ENCODE measurements at places on chromosomes 16 and 17.

GRCh38 chr16:50550035-50550434 is 1.8 kb downstream of the NKD1 start:
- no peak for DNase-seq

DNA sequence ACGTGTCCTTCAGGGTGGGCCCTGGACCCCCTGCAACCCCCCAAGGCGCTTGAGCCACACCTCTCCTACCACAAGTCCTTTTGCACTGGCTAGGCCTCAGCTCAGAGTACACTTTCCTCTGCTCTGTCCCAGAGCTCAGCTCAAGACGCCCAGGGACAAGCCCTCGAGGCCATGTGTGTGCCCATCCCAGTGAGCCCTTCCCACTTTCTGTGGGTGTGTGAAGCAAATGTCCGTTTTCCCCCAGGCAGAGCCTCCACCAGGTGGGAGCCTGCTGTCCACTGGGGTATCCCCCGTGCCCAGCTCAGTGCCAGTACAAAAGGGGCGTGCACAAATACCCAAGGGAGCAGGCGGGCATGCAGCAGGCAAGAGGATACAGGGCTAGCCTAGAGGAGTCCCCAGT is 18.4 kb downstream of the KIFC3 start:
- DNase-seq = no peak

- no peak for DNase-seq
Measured at GRCh38 chr17:78376161-78376560, 2.3 kb upstream of the PGS1 start.

- no peak for DNase-seq
Measured at GRCh38 chr16:70601576-70602575, 44.5 kb upstream of the IL34 start.

DNA sequence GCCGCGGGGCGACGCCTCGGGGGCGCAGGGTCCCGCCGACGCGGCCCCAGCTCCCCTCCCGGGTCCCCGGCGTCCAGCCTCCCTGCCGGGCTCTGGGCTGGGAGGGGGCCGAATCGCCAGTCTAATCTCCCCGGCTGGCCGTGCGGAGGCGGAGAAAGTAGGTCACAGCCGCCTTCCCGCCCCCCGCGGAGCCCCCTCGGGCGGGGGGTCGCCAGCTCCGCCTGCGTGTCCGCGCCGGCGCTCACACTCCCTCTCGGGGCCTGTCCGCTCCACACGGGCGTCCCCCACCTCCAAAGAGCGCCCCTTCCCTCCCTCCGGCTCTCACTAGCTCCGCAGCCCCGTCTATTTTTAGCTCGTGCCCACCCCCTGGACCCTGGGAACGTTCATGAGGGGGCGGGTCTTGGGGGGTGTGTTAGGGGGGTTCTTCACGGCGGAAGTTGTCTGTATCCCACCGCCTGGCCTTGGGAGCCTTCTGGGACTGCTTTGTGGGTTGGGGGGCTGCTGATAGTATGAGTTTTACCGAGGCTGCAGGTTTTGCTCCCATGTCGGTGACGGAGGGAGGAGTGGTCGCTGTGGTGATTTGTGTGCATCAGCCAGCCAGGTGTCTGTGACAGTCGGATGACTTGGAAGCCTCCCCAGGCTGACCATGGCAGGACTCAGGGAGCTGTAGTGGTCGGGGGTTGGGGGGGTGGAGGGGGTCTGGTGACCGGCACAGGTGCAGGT is 1.1 kb downstream of the ATP1B2 start:
- DNase-seq = no peak

DNA sequence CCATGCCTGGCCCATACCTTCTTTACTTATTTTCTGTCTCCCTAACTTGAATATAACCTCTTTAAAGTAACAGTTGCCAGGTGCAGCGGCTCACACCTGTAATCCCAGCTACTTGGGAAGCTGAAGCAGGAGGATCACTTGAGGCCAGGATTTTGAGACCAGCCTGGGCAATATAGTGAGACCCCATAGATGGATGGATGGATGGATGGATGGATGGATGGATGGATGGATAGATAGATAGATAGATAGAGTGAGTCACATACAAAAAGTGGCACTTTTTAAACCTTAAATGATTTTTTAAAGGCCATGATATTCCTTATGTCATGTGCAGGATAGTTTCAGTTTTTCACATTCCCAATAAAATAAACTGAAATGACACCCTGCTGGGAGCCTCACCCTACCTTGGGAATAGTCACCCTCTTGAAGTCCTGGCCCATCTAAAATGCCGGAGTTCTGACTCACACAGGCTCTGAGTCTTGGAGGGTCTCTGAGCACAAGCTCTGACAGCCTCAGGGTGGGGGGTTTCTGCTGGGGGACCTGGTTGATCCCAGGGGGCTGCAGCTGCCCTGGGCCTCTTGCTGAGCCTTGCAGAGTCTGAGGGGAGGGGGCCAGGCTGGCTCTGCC is 26.2 kb downstream of the CPNE2 start:
- DNase-seq = no peak

GRCh38 chr17:9018726-9019125 is 2.6 kb upstream of the NTN1 start:
- DNase-seq = no peak

- no peak for DNase-seq
Measured at GRCh38 chr16:58507195-58507962, 7.4 kb downstream of the NDRG4 start.

GRCh38 chr16:71645450-71645849 is 19.5 kb downstream of the MARVELD3 start:
- DNase-seq = no peak

GRCh38 chr17:77640916-77641605 is 317.4 kb upstream of the TNRC6C start:
- no peak for DNase-seq

DNA sequence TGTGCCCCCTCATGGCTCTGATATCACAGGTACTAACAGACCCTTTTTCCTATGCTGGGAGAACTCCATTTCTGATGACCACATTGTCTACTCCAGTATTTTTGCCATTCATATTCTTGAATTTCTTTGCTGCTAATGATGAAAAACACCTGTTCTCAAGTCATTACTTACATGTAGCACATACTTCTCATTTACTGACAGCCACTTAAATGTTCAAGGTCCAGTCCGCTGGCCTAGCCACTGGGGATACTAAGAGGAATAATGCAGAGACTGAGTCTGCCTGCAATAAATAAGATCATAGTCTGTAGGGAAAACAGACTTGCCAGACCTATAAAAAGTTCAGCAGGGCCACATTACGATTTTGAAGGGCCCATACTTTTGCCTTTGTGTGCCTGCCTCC is 27.5 kb downstream of the TEX14 start:
- no peak for DNase-seq

GRCh38 chr17:68033636-68034451 is 1.7 kb upstream of the KPNA2 start:
- DNase-seq = no peak

GRCh38 chr17:33142705-33143299 is 150.3 kb downstream of the ASIC2 start:
- no peak for DNase-seq

DNA sequence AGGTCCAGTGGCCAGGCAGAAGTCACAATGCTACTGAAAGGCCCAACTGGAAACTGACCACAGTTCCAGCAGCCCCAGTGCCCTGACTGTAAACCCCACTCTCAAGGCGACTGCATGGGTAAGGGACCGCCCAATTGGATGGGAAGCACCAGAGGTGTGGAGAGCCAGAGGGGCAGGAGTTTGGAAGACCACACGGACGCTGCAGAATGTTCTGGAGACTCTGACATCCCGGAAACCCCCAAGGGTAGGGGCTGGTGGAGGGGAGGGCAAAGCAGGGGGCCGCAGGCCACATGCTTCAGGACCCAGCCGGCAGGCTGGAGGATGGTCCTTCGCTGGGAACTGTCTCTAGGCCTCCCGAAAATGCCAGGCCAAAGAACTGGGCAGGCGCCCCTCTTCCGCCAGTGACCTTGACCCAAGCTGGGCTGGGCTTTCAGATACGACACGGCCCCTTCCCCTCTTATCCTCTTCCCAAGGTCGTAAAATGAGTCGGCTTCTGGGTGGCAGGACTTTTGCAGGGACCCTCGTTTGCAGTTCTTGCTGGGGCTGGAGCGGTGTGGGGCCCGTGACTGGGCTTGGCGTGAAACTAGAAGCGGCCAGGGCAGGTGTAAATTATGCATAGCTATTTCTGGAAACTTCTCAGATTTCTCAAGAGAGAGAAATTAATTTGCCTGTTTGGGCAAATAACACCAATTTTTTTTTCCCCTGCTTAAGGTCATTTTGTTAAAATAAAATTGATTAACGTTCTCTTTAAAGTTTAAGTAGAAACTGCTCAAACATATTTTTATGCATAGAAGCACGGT is 110.2 kb downstream of the C16orf78 start:
- no peak for DNase-seq

DNA sequence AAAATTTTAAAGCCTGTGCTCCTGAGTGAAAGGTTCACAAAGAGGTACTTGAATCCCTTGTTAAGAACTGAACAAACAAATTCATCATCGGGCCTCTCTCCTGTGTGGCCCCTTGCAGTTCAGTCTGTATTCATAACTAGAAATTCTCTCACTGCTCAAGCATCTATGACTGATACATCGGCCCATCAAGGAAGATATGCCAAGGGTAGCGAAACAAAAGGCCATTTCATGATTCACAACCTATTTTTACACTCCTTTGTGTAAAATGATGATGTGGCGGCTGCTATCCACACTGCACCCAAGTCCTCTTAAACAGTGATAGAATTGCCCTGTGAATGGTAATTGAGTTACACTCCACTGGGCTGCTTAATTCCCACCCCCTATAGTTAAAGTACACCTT is 204.6 kb downstream of the STX8 start:
- DNase-seq = no peak

- DNase-seq = peak; percentile 16
Measured at GRCh38 chr17:76014100-76014924, 12.8 kb downstream of the EVPL start.

DNA sequence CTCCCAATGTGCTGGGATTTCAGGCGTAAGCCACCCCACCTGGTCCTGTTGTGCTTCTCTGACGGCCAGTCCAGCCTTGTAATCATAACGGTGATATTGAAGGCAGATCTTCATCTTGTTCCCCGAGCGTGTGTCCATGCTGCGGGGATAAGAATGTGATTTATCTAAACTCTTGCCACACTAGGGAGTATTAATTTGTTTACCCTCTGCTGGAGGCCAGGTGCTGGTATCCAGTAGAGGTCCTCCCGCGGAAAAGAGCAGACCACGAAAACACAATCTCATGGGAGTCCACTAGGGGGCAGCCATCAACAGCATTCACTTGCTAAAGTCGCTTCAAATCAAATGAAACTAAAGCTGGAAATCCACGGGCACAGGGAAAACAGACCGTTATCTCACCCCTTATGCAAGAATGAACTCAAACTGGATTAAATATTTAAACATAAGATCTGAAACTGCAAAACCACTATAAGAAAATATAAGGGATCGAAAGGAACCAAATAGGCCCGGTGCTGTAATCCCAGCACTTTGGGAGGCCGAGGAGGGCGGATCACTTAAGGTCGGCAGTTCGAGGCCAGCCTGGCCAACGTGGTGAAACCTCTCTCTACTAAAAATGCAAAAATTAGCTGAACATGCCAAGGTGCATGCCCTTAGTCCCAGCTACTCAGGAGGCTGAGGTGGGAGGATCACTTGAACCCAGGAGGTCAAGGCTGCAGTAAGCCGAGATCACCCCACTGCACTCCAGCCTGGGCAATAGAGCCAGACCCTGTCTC is 22.3 kb upstream of the RBBP6 start:
- peak; percentile 35 for DNase-seq

- DNase-seq = no peak
Measured at GRCh38 chr16:4532238-4532637, 6.3 kb downstream of the CDIP1 start.

GRCh38 chr17:31251105-31251969 is 45.7 kb downstream of the OMG start:
- DNase-seq = no peak

- no peak for DNase-seq
Measured at GRCh38 chr16:84124257-84125073, 7.7 kb upstream of the MBTPS1 start.

DNA sequence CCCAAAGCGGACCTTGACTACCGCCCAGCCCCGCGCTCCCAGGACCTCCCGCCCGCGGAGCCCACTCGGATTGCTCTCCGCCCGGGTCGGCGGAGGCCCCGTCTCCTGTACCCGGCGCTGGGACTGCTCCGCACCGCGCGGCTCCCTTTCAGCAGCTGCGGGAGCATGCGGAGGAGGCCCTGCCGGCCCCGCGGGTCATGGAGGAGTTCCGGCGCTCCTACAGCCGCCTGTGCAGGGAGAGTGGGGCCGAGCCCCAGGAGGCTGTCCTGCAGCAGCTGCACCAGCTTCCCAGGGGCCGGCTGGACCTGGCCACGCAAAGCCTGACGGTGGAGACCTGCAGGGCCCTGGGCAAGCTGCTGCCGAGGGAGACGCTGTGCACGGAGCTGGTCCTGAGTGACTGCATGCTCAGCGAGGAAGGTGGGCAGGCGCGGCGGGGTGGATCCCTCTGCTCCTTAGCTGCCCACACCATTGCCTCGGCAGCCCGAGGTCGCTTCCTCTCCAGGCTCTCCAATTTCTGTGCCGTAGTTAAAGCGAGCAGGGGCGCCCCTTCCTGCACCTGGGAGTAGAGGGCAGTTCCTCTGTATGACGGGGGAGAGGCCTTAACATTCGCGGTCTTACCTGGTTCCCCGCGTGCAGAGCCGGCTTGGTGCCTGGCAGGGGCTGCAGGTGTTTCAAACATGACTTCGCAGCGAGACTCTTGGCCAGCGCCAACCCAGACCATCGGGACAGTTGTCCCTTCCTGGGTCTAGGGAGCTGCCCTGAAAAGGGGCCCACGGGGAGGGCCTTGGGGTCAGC is 539 bp downstream of the LRRC45 start:
- no peak for DNase-seq

- DNase-seq = no peak
Measured at GRCh38 chr17:65362826-65363225, 198.6 kb downstream of the AXIN2 start.

DNA sequence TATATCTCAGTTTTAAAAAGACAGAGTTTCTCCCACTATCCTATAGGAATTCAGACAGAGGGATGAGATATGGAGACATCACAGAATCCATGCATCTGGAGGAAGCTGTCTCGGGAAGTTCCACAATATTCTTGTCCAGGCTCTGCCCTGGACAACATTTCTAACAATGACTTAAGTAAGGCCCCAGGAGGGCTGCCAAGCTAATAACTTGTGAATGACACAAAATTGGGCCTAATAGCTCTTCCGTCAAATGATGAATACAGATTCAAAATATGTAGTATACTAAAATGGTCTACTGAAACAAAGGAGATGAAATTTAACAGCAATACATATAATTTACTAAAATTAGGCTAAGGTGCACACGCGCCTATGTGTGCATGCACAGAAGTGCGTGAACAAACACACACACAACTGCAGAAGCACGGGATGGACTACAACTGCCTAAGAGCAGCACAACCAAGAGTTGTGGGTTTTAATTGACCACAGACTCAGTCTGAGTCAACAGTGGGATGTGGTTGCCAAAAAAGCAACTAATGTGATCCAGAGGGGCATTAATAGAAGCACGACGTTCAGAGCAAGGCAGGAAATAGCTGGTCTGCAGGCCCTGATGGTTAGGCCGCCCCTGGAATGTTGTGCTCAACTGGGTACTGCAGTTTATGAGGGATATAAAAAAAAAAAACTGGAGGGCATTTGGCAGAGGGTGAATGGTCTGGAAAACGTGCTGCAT is 26.3 kb upstream of the HS3ST2 start:
- no peak for DNase-seq
